ENCODE measurements at places on chromosomes 11 and 22.

- no peak for DNase-seq
Observed at GRCh38 chr11:33177676-33178336, 16.5 kb upstream of the CSTF3 start.

GRCh38 chr11:102488208-102488607, 35.6 kb upstream of the TMEM123 start:
- DNase-seq: no peak

- DNase-seq: peak; percentile 12
Observed at GRCh38 chr11:36177836-36178235, 111.4 kb downstream of the COMMD9 start.

- DNase-seq: no peak
Observed at GRCh38 chr11:122646549-122647340, 8.8 kb upstream of the UBASH3B start.

GRCh38 chr22:45308957-45309421, 745 bp upstream of the FAM118A start:
- no peak for DNase-seq

All from suppressor macrophage treated with lipopolysaccharide for 4 hours (primary cell).